ENCODE measurements at places on chromosomes 5 and 9.
A peak's percentile ranks its signal among the peaks of the same experiment; 100 is the strongest.

GRCh38 chr9:37333288-37333687 lies 89.2 kb upstream of the GRHPR start:
- H3K36me3 ChIP-seq: peaks cover 1% of the 10 kb centered on the region
- no peak for DNase-seq
- peaks cover 23% of the 10 kb centered on the region for H3K4me1 ChIP-seq
- H3K27me3 ChIP-seq: no peaks in the 10 kb centered on the region

- no peak overlapping the region for H3K27ac ChIP-seq
- H3K36me3 ChIP-seq: no peaks in the 10 kb centered on the region
- DNase-seq: no peak
- H3K4me1 ChIP-seq: no peaks in the 10 kb centered on the region
- H3K4me3 ChIP-seq: no peak overlapping the region
- H3K27me3 ChIP-seq: peaks cover 4% of the 10 kb centered on the region
These were observed 110.9 kb downstream of the NTRK2 start for GRCh38 chr9:84780385-84780784.

DNA sequence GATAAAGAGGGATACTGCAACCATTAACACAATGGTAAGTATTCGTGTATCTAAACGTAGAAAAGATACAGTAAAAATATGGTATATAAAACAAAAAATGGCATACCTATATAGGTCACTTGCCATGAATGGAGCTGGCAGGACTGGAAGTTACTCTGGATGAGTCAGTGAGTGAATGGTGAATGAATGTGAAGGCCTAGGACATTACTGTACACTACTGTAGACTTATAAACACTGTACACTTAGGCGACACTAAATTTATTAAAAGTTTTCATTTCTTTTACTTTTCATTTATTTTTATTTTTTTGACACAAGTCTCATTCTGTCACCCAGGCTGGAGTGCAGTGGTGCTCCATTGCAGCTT lies 14.1 kb downstream of the TDRD7 start:
- H3K27ac ChIP-seq: no peak overlapping the region
- H3K4me3 ChIP-seq: no peak overlapping the region
- H3K4me1 ChIP-seq: peaks cover 11% of the 10 kb centered on the region
- no peaks in the 10 kb centered on the region for H3K27me3 ChIP-seq

GRCh38 chr5:54742417-54742891 lies 224.9 kb downstream of the SNX18 start:
- peaks cover 22% of the 10 kb centered on the region for H3K4me1 ChIP-seq
- no peak for DNase-seq
- H3K36me3 ChIP-seq: no peaks in the 10 kb centered on the region
- H3K27ac ChIP-seq: no peak overlapping the region
- peaks cover 8% of the 10 kb centered on the region for H3K27me3 ChIP-seq
- no peak overlapping the region for H3K4me3 ChIP-seq

GRCh38 chr5:160506006-160507004 lies 84.7 kb downstream of the PTTG1 start:
- no peak overlapping the region for H3K4me3 ChIP-seq
- peak; percentile 31 for DNase-seq
- peak overlapping the region; percentile 77 for H3K27ac ChIP-seq
- peaks cover 29% of the 10 kb centered on the region for H3K4me1 ChIP-seq
- no peaks in the 10 kb centered on the region for H3K36me3 ChIP-seq

GRCh38 chr9:128607642-128608350 lies 48.9 kb downstream of the DYNC2I2 start:
- DNase-seq: no peak
- peaks cover 37% of the 10 kb centered on the region for H3K36me3 ChIP-seq
- no peak overlapping the region for H3K27ac ChIP-seq
- H3K4me1 ChIP-seq: no peaks in the 10 kb centered on the region

DNA sequence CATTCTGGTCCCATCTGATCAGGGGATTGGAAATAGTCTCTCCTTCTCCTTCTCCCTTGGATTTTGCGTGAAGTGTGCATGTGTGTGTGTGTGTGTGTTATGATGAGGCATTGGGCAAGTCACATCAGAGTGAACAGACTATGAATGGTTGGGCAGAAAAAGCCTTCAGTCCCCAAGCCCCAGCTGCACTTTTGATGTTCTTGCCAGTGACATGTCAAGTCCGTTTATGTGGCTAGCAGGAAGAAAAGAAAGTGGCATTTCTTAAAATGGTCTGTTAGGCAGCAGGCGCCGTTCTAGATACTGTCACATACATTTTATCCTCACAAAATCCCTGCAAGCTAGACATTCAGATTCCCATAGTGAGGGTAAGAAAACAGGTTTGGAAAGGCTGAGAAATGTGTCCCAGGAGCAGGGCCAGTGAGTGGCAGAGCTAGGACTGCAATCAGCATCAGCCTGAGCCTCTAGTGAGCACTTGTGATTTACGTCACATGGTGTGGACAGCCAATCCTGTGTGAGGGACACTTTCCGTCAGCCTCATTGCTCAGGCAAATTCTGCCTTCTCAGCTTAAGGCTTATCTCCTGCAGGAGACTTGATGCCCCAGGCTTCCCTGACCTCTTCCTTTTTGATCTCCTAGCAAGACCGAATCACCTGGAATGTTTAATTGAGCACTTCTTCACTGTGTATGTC lies 60.4 kb downstream of the GLRA1 start:
- H3K27me3 ChIP-seq: peaks cover 2% of the 10 kb centered on the region
- H3K36me3 ChIP-seq: no peaks in the 10 kb centered on the region
- DNase-seq: no peak
- H3K4me1 ChIP-seq: no peaks in the 10 kb centered on the region

- H3K4me1 ChIP-seq: no peaks in the 10 kb centered on the region
- DNase-seq: no peak
- no peaks in the 10 kb centered on the region for H3K36me3 ChIP-seq
- H3K4me3 ChIP-seq: no peak overlapping the region
These were observed 95.5 kb upstream of the PRLR start for GRCh38 chr5:35325836-35326235.

- H3K27ac ChIP-seq: no peak within 1 kb of the TSS
- H3K36me3 ChIP-seq: peaks cover 2% of the 10 kb centered on the region
- H3K27me3 ChIP-seq: peaks cover 26% of the 10 kb centered on the region
These were observed at the start of gene KCNIP1 for GRCh38 chr5:170503990-170504596. Gene KCNIP1 (plus strand): TSS chr5:170504020.

DNA sequence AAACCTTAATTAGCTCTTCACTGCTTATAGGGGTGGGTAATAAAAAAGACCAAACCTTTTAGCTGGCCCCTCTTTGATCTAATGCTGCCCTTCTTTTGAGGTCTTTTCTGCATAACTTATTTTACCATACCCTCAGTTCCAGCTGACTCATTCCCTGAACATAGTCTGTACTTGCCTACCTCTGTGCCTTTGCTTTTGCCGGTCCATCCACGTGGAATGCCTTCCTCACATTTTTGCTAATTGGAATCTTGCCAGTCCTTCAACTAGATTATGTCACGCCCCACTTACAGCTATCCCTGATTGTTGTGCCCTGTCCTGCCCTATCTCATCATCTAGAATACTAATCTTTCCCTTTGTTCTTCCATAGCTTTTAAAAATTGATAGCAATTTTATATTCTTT lies 44.2 kb downstream of the FAF2 start:
- H3K27me3 ChIP-seq: no peaks in the 10 kb centered on the region
- no peak overlapping the region for H3K27ac ChIP-seq
- H3K4me1 ChIP-seq: peaks cover 9% of the 10 kb centered on the region
- peaks cover 27% of the 10 kb centered on the region for H3K36me3 ChIP-seq
- H3K4me3 ChIP-seq: no peak overlapping the region

- H3K4me1 ChIP-seq: peaks cover 27% of the 10 kb centered on the region
- peaks cover 25% of the 10 kb centered on the region for H3K36me3 ChIP-seq
- DNase-seq: no peak
- no peak overlapping the region for H3K27ac ChIP-seq
- H3K4me3 ChIP-seq: no peak overlapping the region
These were observed 8.7 kb downstream of the GRK6 start for GRCh38 chr5:177434942-177435738.

GRCh38 chr9:137458194-137459151 lies 661 bp downstream of the NSMF start:
- H3K36me3 ChIP-seq: peaks cover 3% of the 10 kb centered on the region
- H3K27me3 ChIP-seq: no peaks in the 10 kb centered on the region
- peaks cover 8% of the 10 kb centered on the region for H3K4me1 ChIP-seq
- DNase-seq: no peak
- no peak overlapping the region for H3K27ac ChIP-seq
- peak overlapping the region; percentile 64 for H3K4me3 ChIP-seq

DNA sequence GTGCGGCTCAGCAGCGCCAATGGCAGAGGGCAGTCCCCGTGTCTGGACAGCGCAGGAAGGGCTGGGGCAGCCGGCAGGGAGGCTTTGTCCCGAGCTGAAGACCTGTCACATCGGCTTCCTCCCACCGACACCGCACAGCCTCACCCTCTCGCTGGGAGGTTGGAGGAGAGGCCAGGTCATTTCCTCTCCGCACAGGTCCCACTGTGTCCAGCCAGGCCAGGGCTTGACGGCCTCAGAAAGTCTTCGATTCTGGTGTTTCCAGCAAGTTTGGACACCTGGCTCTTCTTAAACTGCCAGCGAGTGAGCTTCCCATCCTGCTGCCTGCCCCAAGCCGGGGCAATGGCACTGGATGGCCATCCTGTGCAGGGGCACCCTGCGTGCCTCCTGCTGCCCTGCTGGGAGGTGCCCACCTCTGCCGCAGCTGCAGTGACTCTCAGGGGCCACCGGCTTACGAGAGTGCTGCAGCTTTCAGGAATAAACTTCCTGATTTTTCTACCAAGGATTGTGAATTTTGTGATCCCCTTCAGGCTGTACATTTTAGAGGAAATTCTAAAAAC lies 33.9 kb downstream of the AHRR start:
- DNase-seq: no peak
- no peaks in the 10 kb centered on the region for H3K36me3 ChIP-seq
- no peak overlapping the region for H3K4me3 ChIP-seq
- H3K27me3 ChIP-seq: peaks cover 5% of the 10 kb centered on the region
- no peaks in the 10 kb centered on the region for H3K4me1 ChIP-seq

DNA sequence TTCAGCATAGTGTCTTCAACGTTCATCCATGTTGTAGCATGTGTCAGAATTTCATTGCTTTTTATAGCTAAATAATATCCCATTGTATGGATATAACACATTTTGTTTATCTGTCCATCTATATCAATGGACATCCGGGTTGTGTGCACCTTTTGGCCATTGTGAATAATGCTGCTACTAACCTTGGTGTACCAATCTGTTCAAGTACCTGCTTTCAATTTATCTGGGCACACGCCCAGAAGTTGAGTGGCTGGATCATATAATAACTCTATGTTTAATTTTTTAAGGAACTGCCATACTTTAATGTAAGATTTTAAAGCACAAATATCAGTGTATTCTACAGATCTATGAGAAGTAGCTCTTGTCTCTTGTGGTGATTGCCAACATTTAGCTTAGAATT lies 43.5 kb downstream of the SCAI start:
- peaks cover 31% of the 10 kb centered on the region for H3K36me3 ChIP-seq
- no peak overlapping the region for H3K27ac ChIP-seq
- no peak overlapping the region for H3K4me3 ChIP-seq
- peaks cover 10% of the 10 kb centered on the region for H3K4me1 ChIP-seq

GRCh38 chr5:19987612-19988361 lies at the start of gene CDH18:
Gene CDH18 (minus strand): TSS chr5:19988200. CDS start chr5:19838986, 149,214 bp downstream.
- no peaks in the 10 kb centered on the region for H3K27me3 ChIP-seq
- H3K27ac ChIP-seq: no peak within 1 kb of the TSS
- H3K36me3 ChIP-seq: no peaks in the 10 kb centered on the region
- H3K4me1 ChIP-seq: no peaks in the 10 kb centered on the region
- no peak for DNase-seq

GRCh38 chr9:130998597-130999244 lies 10.3 kb upstream of the LAMC3 start:
- H3K27me3 ChIP-seq: peaks cover 18% of the 10 kb centered on the region
- H3K27ac ChIP-seq: no peak overlapping the region
- DNase-seq: no peak
- peaks cover 5% of the 10 kb centered on the region for H3K4me1 ChIP-seq
- H3K36me3 ChIP-seq: no peaks in the 10 kb centered on the region

DNA sequence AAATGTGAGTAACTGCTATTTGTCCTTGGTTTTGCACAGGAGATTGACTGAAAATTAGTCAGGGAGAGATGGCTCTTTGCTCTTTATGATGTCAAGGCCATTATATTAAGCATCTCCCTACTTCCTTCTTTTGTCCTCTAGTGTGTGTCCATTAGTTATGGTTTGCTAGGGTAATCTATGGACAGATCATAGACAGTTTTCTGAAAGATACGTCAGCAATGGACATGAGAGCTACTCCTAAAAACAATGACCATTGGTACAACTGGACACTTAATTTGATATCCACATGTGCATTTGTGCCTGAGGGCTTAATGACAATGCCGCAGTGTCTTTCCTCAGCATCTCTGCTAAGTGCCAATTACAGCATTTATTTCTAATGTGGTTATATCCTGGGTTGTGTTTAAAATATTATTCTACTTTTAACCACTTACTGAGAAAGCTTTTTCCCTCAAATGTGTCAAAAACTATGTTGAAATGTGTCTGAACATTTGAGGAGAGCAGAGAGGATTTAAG lies 218.2 kb upstream of the RFX3 start:
- no peak overlapping the region for H3K4me3 ChIP-seq
- no peak for DNase-seq
- no peaks in the 10 kb centered on the region for H3K36me3 ChIP-seq
- peaks cover 12% of the 10 kb centered on the region for H3K27me3 ChIP-seq
- H3K4me1 ChIP-seq: no peaks in the 10 kb centered on the region

GRCh38 chr5:89556215-89556913 lies 673.4 kb upstream of the MEF2C start:
- no peaks in the 10 kb centered on the region for H3K36me3 ChIP-seq
- H3K27ac ChIP-seq: no peak overlapping the region
- no peak overlapping the region for H3K4me3 ChIP-seq
- H3K4me1 ChIP-seq: no peaks in the 10 kb centered on the region
- DNase-seq: no peak

DNA sequence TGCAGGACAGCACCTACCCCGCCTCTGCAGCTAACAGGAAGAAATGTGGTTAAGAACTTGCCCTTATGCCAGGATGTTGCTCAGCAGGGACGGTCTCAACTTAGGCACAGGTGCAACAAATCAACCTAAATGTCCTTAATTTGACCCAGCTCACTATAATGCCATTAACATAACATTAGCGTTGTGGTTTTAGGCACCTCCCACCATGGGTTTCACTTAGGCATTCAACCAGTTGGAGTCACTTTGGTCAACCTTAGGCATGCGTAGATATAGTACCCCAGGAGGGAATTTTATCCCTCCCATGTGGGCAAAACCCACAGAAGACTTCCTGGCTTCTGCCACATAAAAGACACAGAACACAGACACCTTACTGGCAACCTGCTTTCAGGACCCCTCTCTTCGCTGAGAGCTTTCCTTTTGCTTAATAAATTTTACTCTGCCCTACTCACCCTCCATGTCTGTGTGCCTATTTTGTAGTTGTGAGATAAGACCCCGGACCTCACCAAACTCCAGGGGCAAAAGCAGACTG lies 8.7 kb upstream of the ERAP1 start:
- peaks cover 20% of the 10 kb centered on the region for H3K4me1 ChIP-seq
- DNase-seq: peak; percentile 8
- H3K27ac ChIP-seq: peak overlapping the region; percentile 90
- H3K36me3 ChIP-seq: no peaks in the 10 kb centered on the region
- H3K27me3 ChIP-seq: no peaks in the 10 kb centered on the region
